CD4-positive, alpha-beta T cell treated with Interleukin-4 for 1 hour (primary cell): ENCODE measurements at places on chromosomes 4 and X.

DNA sequence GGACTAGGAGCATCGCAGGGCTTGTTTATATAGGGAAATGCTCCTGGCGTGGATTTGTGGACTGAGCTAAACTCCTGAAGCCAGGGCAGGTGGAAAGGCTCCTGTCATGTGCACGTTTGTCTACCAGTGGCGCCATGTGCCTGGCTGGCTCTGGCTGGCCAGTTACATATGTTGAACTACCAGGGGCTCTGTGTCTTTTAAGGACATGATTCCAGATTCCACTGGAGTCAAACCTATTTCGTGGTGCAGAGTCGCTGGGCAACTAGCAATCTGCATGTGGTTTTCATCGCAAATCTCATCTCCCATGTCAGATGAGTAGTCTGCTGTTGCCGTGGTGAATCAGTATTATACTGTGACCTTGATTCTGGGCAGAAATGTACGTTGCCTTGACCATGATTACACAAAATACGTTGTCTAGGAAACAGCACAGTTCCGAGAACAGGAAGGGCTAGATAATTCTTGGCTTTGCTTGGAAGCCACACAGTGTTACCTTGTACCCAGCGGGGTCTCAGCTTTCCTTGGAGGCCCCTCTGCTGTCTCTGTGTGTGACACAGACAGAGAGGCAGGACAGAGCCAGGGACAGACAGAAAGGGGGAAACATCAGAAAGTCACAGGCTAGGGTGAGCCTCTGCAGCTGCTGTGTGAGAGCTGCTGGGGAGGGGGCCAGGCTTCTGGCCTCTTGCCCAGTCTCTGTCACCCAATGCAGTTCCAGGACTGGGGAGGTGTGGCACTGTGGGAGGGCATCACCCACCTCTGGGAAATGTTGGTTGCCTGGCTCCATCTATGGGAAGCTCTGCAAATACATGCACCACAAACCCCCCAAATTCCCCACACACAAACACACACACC is 19.2 kb downstream of the PNMA6E start:
- DNase-seq = peak; percentile 24

DNA sequence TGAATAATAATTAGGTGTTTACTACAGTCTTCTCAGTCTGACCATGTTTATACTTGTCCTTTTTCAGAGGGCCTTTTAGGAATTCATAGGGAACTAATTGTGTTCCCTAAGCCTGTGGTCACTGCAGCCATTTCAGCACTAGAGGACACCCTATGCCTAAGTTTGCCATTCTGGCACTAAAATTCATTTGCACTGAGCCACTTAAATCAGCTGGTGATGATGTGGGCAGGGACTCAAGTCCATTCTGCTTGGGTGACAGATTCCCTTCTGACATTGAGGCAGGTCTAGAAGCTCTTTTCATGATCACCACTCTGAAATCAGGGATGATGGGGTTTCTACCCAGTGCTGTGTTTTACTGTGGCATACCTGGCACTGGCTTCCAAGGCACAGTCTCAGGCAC is 1178.9 kb upstream of the DIAPH2 start:
- no peak for DNase-seq

DNA sequence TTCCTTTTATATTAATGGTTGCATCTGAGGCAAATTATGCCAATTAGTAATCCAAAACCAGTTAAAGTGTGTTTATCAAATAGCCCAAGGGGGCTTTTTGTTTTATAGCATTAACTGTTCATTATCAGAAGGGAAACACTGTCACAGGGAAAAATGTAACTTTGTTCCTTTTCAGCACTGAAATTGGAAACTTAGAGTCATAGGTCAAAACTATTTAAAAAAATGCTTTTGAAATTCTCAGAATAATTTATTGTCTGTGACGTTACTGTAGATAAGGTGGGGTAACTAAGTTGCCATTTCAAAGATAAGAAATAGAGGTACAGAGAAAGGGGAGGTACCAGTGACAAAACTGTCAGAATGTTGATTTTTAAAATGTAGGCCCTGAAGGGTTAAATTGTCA is 129.3 kb downstream of the AKAP4 start:
- DNase-seq = no peak

- no peak for DNase-seq
Measured at GRCh38 chr4:93147524-93148212, 680.9 kb upstream of the ATOH1 start.

- DNase-seq = no peak
Measured at GRCh38 chr4:120005076-120005475, 61.6 kb downstream of the MAD2L1 start.

GRCh38 chr4:16192057-16192456 is 34.2 kb downstream of the TAPT1 start:
- DNase-seq = no peak

GRCh38 chr4:10184041-10184440 is 67.4 kb upstream of the WDR1 start:
- no peak for DNase-seq

GRCh38 chrX:115018040-115018647 is 728 bp upstream of the IL13RA2 start:
- DNase-seq = no peak

DNA sequence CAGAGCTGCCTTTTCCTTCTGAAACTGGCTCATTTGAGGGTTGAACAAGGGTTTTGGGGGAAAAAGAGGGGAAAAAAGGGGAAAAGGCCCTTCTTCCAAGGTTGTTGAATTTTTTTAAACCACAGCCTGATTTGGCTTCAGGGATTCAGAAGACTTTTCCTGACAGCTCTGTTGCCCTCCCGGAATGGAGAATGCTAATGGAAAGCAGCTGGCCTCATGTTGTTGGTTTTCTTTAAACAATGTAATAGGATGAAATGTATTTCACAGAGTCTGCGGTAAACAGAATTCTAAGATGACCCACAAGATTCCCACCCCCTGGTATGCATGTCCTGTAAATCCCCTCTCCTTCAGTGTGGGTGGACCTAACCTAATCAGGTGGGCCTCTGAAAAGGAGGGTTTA is 3.3 kb upstream of the KIAA1210 start:
- no peak for DNase-seq
